ENCODE measurements at places on chromosomes 4 and X.

GRCh38 chr4:156347412-156348075 lies 393.9 kb upstream of the CTSO start:
- no peak for DNase-seq

- no peak for DNase-seq
Observed at GRCh38 chr4:126375462-126376054, 1060.8 kb downstream of the FAT4 start.

DNA sequence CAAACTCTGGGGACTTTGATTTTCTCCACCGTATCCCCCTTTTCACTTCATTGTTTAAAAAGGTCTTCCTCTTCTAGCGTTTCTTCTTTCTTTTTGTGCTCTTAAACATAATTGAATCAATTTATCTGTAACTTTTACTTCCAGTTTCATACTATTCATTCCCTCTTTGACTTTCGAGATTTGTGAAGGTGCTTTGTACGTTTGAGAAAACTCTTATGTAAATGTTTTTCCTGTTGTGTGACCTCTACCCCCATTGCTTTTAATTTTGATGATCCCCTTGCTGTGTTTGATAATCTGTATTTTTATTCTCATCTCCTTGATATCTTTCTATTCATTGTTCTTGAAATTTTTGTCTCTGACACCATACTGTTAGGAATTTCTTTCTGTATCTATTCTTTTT lies 4.8 kb downstream of the USP38 start:
- no peak for DNase-seq

GRCh38 chrX:129510331-129510730 lies 13.0 kb downstream of the SMARCA1 start:
- no peak for DNase-seq

GRCh38 chr4:61614231-61614630 lies 414.1 kb downstream of the ADGRL3 start:
- DNase-seq = no peak

DNA sequence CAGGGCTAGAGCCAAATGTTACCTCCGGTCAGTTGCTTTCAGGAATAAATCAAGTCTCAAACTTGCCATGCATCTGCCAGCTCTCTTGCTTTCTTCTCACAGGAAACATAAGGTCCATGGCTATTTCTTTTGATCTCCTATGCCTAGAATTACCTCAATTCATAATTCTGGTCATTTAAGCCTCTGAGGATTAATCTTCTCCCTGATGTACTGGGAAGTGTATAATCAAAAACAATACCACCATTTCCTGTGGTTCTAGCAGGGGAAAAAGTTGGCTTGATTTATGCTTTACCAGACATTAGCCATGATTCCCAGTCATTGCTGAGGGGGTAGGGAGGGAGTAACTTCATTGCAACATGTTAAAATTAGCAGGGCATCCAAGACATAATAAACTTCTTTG lies 268.7 kb upstream of the EMCN start:
- DNase-seq = no peak

GRCh38 chr4:33966808-33967207 lies 2277.5 kb downstream of the ARAP2 start:
- DNase-seq = no peak

DNA sequence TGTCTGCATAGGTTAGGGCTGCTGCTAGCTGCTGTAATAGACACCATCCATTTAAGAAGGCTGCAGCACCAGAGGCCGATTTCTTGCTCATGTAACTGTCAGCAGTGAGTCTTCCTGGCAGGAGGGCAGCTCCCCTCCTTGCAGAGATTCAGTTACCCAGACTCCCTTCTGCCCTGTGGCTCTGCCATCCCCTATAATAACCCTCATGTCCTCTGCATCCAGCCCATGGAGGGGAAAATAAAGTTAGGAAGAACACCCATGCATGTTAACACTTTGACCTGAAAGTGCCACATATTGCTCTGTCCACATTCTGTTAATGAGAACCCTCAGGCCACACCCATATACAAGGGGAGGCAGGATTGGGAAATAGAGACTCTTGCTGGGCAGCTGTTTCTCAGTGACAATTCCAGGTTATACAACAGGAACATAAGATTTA lies 5.4 kb downstream of the STBD1 start:
- no peak for DNase-seq

GRCh38 chr4:125280892-125281403 lies 33.8 kb upstream of the FAT4 start:
- DNase-seq = no peak

DNA sequence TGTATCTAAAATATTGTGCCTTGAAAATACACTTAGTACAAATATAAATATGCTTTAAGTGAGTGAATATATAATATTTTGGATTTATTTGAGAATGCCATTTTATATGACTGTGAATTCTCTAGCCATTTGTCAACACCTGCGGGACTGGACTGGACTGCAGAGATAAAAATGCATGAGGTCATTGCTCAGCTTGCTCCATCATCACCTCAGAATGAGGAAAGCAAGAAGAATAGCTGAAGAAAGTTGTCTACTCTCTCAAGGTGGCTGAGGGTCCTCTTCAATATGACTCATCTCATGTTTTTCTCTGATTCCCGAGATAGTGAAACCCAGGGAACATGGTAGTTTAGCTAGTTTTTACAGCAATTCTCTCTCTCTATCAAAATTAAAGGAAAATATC lies 732.5 kb upstream of the AGA start:
- DNase-seq = no peak

DNA sequence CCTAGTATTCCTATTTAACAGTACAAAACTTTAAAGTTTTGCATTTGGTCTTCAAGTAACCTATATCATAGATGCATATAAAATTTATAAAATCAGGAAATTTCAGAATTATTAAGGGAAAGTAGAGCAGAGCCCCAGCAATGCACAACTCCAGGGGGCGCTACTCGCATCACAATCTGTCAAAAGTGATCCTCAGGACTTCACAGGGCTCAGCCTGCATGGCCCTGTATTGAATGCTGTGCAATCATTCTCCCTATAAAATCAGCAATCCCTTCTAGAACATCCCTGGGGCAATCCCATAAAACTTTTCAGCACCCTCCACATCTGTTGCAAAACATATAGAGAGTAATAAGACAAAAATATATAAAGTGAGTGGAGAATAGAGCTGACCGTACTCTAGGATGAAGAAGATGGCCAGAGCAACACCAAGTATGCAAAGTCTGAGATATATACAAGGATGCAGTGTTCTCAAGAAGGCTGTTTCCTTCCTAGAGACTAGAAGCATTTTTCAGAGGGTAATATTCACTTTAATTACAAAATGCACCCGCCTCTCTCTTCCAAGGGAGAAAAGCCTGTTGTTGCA lies 12.5 kb upstream of the PPARGC1A start:
- no peak for DNase-seq

GRCh38 chr4:71107726-71108125 lies 114.3 kb downstream of the DCK start:
- DNase-seq = no peak

DNA sequence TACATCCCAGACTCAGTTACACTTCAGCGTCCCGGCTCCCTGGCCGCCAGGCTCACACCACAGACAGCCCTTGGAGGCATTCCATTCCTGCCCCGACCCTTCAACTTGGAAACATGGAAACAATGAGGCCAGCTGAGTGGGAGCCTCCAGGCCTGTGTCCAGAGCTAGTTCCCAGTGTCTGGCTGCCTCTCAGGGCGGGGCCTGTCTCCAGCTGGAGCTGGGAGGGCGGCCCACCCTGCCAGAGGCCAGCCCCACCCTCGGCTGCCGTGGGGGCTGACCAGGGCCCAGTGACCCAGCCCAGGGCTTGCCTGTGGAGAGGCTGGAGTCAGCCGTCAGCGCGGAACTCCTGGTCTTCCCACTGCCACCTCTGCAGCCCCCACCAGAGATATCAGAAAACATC lies 37.4 kb upstream of the SPON2 start:
- peak; percentile 64 for DNase-seq

GRCh38 chr4:132956962-132957361 lies 192.1 kb upstream of the PCDH10 start:
- DNase-seq = peak; percentile 86

GRCh38 chrX:13752141-13752540 lies 17.6 kb downstream of the OFD1 start:
- DNase-seq = no peak

DNA sequence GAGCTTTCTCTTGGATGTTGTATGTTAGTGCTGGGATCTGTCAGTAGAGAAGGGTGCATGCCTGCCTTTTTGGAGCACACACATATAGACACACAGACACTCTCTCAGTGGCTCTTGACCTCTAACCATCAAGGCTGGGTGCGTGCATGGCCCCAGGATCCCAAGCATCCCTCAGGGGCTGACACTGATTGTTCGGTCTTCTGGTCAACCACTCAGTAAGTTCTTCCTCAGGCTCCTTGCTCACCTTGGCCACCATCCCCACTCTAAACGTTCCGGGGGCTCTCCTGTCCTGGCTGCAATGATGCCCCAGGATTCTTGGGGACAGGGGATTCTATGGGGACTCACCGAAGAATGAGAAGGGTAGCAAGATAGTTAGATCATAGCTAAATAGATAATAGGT lies 179.6 kb downstream of the SHOX start:
- no peak for DNase-seq

DNA sequence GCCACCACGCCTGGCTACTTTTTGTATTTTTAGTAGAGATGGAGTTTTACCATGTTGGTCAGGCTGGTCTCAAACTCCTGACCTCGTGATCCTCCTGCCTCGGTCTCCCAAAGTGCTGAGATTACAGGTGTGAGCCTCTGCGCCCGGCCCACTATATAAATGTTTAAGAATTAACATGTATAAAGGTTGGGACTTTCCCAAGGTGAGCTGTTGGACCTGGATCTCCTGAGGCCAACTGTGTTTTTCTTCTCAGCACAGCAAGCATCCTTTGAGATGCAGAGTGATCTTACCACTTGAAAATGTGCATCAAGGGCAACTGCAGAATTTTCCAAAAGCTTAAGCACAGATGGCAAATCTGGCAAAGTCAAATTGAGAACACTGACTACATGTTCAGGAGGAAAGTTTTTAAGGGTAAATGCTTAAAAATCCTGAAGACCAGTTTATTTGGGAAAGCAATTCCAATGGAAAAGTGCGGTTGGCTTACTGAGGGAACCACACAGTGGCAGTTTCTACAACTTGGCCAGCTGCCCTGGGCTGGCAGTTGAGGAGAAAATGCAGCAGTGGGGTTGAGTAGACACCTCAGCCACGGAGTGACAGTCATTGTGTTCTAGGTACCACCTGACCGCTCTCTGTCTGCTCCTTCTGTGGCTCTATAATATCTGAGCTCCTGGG lies 168.9 kb downstream of the CBR4 start:
- DNase-seq = no peak

GRCh38 chr4:140239311-140239710 lies 85.3 kb upstream of the MAML3 start:
- no peak for DNase-seq

DNA sequence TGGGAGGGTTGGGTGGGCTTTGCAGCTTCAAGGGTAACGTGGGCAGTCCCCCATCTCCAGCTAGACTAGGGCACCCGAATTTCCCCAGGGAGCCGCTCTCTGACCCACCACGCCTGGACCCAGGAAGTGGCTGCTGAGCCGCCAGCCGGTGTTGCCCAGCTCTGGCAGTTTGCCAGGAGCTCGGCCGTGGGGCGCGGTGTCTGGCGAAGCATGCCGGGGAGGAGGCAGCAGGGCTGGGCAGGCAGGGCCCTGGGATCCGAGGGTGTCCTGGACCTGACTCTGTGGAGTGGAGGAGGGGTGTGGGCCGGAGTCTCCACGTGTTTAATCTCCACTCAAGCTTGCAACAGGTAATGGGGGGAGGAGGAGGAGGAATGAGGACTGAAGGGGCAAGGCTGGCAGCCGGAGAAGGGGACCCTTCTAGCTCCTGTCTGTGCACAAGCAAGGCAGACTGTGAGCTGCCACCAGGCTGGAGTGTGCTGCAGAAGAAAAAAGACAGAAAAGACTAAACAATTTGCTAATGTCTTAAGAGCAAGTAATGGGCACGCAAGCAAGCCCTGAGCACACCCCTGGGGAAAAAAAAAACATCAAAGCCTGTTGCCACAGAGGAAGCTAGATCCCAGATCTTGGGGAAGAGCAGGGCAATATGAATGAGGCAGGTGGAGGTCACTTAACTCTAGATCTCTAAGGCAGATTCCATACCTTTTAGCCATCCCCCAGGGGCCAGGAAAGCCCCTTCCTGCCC lies 2.4 kb downstream of the LONRF3 start:
- DNase-seq = no peak

DNA sequence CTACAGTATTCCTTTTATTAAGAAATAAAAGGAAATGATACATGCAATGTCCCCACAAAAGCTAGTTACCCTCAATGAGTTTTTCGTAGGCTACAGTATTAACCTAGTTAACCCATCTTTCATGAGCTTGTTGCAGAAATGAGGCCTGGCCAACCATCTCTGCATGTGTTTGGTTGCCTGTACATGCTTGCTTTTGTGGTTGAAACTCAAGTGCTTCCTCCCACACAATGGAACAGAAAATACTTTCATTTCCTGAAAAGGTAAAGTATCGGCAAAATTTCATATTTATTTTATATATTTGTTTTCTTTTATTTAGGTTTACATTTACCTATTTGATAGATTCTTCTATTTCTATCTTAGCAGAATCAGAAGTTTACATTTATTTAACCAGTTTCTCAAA lies 214.6 kb upstream of the FAM241A start:
- no peak for DNase-seq

- no peak for DNase-seq
Observed at GRCh38 chrX:41288641-41289040, 45.3 kb upstream of the DDX3X start.

DNA sequence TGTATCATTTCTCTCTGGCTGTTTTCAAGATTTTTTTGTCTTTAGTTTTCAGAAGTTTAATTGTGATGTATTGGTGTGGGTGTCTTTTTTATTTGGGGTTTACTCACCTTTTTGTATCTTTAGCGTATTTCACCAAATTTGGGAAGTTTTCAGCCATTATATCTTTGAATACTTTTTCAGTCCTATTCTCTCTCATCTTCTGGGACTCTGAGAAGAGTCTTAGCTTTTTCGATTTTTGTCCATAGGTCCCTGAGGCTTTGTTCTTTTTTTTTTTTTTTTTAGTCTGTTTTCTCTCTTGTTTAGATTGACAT lies 23.8 kb downstream of the KDM6A start:
- DNase-seq = no peak

DNA sequence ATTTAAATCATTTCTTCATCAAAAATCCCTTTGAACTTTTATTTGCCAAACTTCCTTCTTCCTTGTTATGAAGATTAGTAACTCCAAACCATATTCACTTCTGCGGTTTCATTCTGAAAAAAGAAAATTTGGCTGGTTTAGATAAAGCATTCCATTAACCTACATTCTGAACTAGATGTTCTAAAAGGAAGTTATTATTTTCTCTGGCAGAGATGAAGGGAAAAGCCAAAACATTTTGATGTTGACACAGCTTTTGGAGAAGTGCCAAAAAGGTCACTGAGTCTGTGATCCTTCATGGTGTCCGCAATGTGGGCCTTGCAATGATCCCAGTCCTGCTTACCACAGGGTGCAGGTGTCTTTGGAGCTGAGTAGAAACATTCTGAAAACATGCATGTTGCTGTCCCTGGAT lies 36.0 kb downstream of the CXCL8 start:
- peak; percentile 19 for DNase-seq

DNA sequence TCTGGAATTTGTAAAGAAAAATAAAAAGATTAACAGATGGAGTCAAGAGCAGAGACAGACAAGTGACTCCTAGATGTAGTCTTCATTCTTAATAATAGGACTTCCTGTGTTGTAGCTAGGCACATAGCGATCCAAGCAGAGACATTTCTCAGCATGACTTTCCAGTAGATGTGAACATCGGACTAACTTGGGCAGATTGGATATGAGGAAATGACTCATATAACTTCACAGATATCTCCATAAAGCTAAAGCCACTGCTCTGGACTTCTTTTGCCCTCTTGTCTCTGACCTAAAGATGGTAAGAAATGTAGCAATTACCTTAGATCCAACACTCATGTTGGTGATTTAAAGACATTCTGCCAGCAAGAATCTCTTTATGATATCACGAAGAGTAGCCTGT lies 131.7 kb downstream of the EPHA5 start:
- no peak for DNase-seq

- DNase-seq = no peak
Observed at GRCh38 chr4:134470544-134470943, 269.0 kb upstream of the PABPC4L start.
